Epithelial cell of prostate (primary cell): ENCODE measurements at places on chromosomes 13 and 19.
A peak's percentile ranks its signal among the peaks of the same experiment; 100 is the strongest.

DNA sequence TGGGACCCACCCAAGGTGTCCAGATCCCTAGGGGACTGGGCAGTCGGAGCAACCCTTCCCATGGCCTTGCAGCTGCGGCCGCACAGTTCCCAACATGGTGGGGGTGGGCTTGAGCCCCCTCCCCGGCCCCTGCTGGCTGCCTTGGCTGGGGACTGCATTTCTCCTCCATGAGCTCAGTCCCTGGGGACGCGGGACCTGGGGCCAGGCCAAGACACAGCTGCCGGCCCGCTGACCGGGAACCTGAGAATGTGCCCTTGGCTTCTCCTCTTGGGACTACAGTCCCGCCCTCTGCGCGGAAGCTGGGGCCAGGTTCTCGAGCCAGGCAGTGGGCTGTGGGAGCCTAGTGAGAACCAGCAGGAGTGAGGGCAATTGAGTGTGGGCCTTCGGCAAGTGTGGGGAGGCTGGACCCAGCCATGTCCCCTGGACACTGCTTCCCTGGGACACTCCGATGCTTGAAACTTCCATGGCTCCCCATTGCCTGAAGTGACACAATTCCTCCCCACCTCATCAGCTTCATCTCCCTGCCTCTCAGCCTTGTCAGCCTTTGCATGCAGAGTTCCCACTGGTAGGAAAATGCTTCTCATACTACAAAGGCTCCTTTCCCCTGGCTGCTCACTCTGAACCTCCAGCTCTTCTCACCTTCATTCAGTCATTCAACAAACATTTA, 13.1 kb upstream of the NOTCH3 start:
- no peak for DNase-seq

DNA sequence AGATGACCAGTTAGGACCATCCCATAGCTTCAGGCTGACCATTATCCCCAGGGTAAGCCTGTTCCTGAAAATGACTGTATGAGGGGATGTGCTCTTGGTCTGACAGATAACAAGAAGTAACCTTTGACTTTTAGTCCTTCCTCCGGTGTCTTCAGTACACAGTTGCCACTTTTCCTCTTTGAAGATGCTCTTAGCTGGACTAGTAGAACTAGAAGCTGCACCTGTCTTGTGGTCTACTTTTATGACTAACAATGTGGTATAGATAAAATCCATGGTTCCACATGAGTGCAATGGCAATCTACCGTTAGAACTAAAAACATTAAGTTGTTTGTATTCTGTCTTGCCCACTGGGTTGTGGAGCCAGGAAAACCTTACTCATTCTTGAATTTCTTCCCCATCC, 5.9 kb upstream of the RUBCNL start:
- no peak for DNase-seq

GRCh38 chr19:42253245-42254088, 1.5 kb downstream of the ERF start:
- DNase-seq: no peak

- DNase-seq: no peak
These were observed 22.3 kb downstream of the CDC16 start for GRCh38 chr13:114257014-114257413.

DNA sequence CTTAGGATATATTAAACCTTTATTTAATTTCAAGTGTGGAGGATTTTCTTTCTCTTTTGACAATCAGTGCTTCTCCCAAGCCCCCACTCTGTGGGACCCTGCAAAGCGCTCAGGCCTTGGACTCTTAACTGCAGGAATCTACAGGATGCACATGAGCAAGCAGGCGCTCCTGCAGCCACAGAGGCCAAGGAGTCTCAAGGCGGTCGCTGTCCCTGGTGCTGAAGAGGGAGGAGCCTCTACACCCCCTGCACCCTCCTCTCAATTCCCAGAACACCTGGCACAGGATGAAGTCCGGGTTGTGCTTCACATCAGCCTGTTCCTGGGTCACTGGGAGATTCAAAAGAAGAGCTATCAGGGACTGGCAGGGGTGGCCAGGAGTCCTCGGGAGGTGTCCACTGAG, 13.5 kb downstream of the OR10H4 start:
- no peak for DNase-seq

DNA sequence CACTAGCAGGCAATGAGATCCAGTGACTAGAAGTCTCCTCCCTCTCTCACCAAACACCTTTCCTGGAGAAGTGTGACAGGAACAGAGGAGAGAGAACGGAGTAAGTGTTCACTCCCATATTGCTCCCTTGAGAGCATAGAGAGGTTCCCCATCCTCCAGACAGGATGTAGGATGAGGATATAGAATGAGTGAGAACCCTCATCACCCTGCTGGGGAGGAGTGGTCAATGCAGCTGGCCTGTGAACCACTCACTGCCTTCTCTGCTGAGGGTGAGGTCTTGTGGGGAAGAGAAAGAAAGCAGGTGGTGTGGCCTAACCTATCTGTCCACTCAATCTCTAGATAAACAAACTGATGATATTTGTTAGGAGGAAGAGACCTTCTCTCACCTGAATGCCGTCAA, 386.6 kb downstream of the PCDH20 start:
- no peak for DNase-seq

DNA sequence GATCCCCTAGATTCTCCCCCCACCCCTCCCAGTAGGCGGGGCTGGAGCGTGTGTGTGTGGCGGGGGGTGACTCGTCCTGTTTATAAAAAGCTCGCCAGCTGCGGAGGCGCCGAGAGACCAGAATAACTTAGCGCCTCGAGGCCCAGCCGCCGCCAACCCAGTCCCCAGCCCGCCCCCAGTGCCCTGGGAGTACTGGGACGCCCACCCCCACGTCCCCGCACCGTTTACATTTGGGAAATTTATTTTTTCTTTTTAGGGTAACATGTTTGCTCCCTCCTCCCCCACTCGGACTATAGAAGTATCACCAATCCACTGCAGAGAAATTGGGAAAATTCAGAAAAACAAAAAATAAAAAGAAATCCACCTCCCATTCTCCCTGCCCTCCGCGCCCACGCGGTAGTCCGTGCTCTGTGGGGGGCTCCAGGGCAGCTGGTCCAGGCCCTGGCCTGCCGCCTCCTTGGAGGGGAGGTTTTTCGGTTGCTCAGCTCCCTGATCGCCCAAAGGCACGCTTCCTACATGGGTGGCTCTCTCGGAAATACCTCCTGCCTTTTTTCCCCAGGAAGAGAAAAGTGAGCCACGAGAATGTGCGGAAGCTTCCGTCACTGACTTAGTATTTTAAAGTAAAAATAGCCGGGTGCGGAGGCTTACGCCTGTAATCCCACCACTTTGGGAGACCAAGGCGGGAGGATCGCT, 1.5 kb upstream of the RAB3A start:
- DNase-seq: no peak

- DNase-seq: no peak
These were observed 406.2 kb downstream of the EFNB2 start for GRCh38 chr13:106129273-106129672.

DNA sequence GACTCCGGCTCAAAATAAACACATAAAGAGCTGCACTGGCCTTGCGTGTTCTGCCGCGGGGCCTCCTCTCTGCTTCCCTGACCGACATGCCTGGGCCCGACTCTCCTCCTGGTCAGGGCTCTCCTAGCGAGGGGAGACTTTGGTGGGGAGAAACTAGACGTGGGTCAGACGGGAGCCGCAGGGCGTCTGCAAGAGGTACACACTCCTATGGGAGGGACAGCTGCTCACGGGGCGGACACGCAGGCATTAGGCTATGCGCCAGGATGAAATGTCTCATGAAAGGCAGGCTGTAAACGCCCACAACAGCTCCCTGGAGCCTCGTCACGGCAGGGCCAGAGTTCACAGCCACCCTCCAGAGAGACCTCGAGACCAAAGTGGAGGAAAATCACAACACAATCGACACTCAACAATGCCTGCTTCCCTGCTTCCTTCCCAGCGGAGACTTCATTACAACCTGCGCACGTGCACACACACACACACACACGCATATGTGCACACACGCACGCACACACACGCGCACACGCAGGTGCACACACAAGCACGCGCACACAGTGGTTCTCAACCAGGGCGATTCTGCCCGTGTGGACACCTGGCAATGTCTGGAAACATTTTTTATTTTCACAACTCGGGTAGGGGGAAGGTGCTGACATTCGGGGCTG, 5.8 kb downstream of the SLC39A3 start:
- DNase-seq: peak; percentile 60

GRCh38 chr13:106197496-106197895, 338.0 kb downstream of the EFNB2 start:
- DNase-seq: no peak

- DNase-seq: peak; percentile 50
These were observed 4.2 kb upstream of the LRRC25 start for GRCh38 chr19:18401580-18402112.

- no peak for DNase-seq
These were observed 9.0 kb downstream of the CAPN12 start for GRCh38 chr19:38735257-38735686.
